Activated CD4-positive, CD25-positive, alpha-beta regulatory T cell (primary cell): ENCODE measurements at places on chromosomes 3 and 15.

DNA sequence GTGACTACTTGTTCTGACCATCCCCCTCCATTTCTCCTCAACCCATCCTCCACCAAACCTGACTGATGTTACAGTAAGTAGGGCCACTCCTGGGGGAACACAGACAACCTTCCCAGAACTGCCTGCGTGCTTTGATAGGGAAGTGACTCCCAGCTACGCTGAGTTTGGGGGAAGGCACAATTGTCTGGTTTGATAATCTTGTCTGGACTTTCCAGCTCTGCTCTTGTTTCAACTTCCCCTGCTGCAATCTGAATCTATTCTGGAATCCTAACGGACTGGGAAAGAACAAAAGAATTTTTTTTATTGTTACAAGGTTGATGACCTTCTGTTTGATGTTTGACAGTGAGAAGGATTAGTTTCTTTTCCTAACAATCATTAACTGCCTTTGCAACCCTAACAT is 895.6 kb downstream of the ROBO1 start:
- DNase-seq = no peak

DNA sequence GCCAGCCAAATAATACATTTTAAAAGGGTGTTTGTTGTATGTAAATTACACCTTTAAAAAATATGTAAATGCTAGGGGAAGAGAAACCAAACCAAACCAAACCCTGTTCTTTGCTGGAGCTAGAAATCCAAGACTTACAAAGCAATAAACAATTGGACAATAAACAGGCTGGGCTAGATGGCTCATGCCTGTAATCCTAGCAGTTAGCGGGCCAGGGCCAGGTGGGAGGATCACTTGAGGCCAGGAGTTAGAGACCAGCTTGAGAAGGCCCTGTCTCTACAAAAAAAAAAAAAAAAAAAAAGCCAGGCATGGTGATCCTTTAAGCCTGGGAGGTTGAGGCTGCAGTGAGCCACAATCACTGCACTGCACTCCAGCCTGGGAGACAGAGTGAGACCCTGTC is 12.5 kb downstream of the STOML1 start:
- no peak for DNase-seq

DNA sequence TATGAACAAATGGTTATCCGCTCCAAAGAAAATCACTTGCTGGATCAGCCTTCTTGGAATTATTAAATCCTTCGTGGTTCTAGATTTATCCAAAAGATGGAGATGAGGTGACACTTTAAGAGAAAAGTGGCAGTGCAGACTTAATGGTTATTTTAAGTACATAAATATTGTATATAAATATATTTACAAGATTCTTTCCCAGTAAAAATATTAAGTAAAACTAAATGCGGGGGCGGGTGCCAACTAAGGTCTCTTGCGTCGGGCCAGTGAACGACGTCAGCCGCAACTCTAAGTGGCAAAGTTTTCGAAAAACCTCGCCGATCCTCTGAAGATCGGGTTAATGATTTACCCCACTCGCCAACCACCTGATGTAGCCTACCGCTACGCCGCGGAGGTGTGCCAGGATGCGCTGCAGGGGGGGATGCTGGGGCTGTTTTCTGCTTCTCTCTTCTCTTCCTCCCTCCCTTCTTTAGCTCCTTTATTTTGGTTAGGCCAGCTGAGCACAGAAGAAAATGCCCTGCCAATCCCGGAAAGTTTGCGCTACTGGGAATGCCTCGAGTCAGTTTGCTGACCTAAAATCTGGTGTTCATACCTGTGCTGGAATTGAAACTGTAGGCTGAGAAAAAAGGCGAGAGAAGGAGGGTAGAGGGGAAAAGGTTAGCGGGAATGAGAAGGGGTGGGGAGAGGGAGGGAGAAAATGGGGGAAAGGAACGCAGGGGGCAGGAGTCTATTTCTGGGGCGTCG is 7.6 kb upstream of the FOXB1 start:
- DNase-seq = no peak

DNA sequence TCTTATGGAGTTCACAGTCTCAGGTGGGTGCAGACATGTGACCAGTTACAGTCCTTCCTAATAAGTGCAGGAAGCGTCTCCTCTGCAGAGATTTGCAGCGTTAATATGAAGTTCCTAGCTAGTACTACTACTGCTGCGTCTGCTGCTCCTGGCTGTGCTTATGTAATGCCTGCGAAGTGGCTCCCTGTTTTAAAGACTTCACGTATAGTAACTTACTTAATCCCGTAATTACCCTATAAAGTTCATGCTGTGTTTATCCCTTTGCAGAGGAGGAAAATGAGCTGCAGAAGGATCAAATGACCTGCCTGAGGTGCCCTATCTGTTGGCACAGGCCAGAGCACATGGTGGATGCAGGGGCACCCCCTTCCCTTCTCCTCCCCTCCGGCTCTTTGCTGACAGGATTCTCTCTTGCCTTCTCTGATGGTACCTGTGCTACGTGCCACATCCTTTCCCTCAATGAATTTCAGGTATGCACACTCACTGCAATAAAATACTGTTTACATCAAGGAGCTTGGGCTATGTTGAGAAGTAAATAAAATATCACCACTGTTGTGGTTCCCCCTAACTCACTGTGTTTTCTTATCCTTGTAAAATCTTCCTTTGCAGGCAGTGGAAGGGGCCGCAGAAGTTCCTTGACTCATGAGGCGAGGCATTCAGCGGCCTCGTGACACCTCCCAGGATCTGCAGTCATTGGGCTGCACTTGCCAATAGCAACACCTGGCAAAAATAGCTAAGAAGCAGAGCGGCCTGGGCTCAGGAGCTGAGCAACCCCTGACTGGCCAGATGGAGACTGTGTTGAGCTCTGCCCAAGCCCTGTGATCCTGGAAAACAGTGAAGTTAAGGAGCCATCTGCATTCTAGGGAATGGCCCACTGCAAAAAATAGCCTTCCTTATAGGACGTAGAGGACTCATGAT is 188.9 kb upstream of the ATP10A start:
- no peak for DNase-seq

DNA sequence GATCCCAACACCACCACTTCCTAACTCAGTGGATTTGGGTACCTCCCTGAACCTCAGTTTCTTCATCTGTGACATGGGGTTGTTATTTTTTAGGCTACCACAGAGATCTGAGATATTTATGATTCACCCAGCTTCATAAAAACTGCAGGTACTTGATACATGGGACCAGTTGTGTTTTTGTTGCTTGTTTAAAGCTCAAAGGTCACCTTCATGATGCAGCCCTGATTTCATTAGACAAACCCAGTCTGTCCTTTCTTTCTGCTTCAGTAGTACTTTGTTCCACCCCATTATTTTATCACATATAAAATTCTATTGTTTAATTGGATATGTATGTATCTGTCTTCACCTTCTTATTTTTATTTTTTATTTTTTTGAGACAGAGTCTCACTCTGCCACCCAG is 57.4 kb upstream of the C15orf61 start:
- DNase-seq = no peak

DNA sequence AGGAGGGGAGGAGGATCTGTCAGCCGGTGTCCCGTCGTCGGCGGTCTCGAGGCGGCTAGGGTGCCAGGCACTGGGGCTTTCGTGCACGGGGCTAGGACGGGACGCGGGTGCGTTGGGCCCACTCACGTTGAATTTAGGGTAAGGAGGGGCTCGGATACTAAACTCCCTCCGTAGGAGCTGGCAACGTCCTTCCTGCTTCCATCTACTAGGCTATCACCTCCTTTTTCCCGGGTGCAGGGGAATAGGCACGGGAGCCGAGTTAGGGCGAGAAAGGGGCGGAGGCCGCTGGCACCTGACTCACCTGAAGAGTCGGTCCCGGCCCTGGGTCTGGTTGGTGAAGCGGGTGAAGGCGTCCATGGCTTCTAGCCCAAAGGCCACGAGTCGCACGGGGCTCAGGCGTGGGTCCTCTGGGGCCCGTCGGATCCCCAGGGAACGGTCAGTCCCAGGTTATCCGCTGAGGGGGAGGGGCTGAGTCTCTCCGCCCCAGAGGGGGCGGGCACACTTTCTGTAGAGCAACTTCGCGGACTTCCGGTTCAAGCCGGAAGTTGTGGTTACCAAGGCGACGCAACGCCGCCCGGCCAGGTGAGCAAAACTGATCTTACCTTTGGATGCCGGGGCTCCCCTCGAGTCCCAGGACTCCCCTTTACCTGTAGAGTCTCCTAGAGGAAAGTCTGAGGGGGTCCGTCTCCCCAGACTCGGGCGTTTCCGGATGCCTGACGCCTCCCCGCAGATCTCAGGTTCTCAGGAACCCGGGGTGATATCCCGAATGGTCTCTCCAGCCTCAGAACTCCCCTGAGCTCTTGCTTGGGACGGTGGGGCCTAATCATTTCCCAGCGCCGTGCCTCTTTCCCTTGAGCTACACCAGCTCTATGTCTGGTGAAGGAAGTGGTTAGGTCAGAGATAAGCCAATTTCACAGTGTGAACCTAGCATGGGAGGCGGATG is at the start of the genes PEX11A and WDR93:
PEX11A (minus strand) TSS at position 479 of the 943 bp plus-strand sequence; CDS start at position 357, 122 bp downstream.
WDR93 (plus strand) TSS at position 536 of the 943 bp plus-strand sequence. CDS start 10,936 bp downstream, outside the sequence.
- peak; percentile 50 for DNase-seq

DNA sequence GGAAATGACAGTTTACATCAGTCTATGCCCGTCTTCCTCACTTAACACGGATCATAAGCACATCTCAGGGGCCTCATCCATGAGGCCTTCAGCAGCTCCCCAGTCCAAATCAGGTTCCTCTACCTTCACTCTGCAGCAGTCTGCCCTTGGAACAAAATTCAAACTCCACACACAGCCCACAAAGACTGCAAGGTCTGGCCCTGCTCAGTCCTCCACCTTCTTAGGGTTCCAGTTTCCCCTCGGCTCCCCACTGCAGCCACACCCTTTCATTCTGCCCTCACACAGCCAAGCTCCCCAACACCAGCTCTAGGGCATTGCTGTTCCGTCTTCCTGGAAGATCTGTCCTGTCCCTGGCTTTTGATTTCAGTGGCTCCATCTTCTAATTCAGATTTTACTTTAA is 95.2 kb upstream of the IQSEC1 start:
- DNase-seq = no peak

- DNase-seq = no peak
Measured at GRCh38 chr3:16846373-16847080, 38.2 kb upstream of the PLCL2 start.

GRCh38 chr3:186526256-186526606 is 17.9 kb downstream of the CRYGS start:
- no peak for DNase-seq

DNA sequence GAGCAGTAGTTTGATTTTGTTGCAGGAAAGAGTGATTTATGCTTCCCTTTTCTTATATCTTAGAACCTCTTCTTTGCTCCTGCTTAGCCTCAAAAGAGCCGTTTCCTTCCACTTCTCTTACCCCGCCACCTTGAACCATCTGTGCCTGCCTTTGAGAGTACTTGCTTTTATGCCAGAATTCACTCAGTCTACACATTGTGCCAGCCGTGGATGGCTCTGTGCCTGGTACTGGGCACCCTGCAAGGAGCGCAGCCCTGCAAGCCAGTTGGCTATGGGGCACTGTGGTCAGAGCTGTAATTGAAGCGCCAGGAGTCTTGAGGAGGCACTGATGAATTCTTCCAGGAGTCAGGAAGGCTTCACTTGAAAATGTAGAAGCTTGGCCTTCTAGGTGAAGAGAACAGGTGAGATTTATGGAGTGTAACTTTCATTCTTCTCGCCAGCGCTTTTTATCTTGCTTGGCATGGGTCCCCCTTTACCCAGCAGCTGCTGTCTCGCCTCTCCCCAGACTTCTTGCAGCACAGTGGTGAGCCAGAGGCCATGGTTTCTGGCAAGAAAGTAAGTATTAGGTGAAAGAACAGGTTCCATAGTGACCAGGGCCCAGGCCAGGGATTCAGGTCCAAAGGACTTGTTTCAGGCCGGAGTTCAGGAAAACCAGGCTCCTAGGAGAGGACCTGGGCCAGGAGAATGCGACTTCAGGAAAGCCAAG is 4.9 kb downstream of the TMED3 start:
- DNase-seq = no peak

GRCh38 chr15:65996901-65997300 is 127.6 kb downstream of the RAB11A start:
- no peak for DNase-seq

DNA sequence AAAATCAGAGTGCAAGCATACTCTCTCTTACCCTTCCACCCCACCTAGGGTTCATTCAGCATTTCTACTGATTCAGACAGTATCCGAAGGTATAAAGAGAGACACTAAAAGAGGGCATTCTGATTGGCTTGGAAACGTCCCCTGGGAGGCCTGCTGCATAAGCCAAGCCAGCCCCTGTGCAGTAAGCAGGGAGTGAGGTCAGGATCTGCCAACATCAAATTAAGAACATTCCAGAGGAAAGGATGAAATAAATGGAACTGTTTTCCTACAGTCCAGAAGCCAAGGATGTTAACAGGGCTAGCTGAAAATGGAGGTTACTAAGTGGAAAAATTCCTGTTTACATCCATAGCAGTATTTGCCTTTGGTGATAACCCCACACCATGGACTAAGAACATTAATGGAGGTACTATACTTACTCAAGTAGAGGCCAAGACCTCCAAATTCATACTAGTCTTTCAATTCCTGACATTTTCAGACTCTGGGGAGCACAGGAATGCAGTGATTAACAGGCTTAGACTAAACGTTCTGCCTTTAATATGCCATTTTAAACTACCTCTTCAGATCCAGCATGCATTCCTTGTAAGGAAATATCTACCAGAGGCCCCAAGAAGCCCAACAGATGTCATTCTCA is 34.5 kb downstream of the NPTN start:
- no peak for DNase-seq

DNA sequence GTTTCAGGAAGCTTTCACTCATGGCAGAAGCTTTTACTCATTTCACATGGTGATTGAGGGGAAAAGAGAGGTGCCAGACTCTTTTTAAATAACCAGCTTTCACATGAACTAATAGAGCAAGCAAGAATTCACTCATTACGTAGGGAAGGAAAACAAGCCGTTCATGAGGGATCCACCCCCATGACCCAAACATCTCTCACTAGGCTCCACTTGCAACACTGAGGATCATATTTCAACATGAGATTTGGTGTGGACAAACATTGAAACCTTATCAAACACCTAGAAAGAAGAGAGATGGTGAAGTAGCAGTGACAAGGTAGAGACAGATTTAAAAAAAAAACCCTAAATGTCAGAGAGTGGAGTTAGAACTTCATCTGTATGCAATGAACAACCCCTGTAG is 408.6 kb upstream of the PDZRN3 start:
- no peak for DNase-seq

- no peak for DNase-seq
Measured at GRCh38 chr15:26771578-26772153, 1.2 kb downstream of the GABRB3 start.

DNA sequence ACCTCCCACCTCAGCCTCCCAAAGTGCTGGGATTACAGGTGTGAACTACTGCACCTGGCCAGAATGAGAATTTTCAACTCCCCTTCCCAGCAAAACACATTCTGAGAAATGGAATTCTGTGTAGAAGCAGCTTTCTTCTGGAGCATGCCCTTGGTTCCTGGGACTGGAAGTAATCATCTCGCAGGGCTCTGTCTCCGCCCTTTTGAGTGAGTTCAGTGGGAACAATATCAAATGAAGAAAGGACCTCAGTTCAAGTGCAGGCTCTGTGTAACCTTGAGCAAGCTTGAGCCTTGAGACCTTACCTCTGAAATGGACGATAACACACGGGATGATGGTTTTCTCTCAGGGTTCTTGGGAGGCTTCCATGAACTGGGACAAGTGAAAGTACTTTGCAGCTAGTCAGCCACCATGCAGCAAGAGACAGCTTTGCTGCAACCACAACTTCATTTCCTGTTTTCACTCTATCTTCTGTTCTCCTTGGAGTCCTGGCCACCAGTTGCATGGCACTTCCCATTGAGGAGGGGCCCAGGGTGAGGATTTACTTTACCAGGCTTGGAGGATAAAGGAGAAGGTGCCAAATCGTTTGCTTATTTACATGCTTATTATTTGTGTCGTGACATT is 35.7 kb upstream of the IGF1R start:
- DNase-seq = no peak

GRCh38 chr3:4270720-4271119 is 32.4 kb upstream of the SETMAR start:
- no peak for DNase-seq
